Immature natural killer cell (primary cell): ENCODE measurements at places on chromosomes 12 and 14. TPM values are rescaled to one million over a fixed set of nuclear protein-coding genes. Genes with fewer than 3 reads are reported as not detected.

GRCh38 chr12:31474751-31475150 is 116.2 kb downstream of the DENND5B start:
- no peaks in the 10 kb centered on the region for H3K36me3 ChIP-seq
- H3K4me3 ChIP-seq: no peak overlapping the region
- no peaks in the 10 kb centered on the region for H3K4me1 ChIP-seq
- no peaks in the 10 kb centered on the region for H3K27me3 ChIP-seq
- no peak overlapping the region for H3K27ac ChIP-seq

Gene CKAP4
- polyA plus RNA-seq: 0.65 TPM

DNA sequence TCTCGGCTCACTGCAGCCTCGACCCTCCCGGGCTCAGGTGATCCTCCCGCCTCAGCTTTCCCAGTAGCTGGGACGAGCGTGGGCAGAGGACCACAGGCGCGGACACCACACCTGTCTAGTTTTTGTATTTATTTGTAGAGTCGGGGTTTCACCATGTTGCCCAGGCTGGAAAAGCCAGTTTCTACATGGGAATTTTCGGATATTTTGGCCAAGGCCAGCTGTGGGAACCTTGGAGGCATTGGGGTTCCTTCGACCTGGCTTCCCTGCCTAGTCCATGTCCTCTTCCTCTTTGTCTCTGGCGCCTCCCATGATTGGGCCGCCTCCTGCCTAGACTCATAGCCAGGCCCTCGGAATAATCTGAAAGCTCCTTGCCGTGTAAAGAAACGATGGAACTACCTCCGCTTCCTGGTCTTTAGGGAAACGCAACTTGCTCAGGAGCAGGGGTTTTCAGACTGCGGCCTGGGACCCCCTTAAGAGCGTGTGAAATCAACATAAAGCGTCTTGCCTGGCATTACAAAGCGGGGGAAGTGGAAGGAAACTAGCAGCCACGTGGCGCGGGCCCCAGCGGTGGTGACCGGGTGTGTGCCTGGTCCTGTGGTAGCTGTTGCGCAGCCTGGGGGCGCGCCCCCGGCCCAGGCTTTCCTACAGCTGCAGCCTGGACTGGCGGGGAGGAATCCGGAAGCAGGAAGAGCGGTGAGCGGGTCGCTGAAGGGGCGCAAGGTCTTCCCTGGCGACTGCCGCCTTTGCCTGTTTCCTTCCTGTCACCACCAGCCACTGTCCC is 1.4 kb upstream of the HSP90AA1 start:
- peaks cover 32% of the 10 kb centered on the region for H3K27me3 ChIP-seq
- H3K36me3 ChIP-seq: peaks cover 11% of the 10 kb centered on the region
- peak; percentile 43 for DNase-seq
- peaks cover 54% of the 10 kb centered on the region for H3K4me1 ChIP-seq

Gene ZC2HC1C
- not detected for polyA plus RNA-seq

- no peak for DNase-seq
- H3K4me1 ChIP-seq: no peaks in the 10 kb centered on the region
Measured at GRCh38 chr14:93536945-93537344, 106.2 kb downstream of the UNC79 start.

DNA sequence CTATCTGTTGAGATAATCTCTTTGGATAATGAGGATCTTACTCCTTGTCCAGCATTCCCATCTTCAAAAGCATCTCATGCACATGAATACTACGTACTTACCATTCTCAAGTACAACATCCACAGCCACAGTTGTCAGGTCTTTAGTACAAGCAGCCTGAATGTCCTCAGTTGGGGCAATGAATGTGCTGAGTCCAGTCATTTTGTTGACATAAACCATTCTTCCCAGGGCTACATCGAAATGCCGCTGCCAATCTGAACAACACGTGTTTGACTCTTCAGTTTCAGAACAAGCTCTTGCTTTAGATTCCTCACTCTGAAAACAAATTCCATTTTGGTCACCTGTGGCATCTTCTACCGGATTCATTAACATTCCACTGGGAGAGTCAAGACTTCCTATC is 5.0 kb downstream of the MLH3 start:
- peaks cover 4% of the 10 kb centered on the region for H3K36me3 ChIP-seq
- H3K27me3 ChIP-seq: peaks cover 1% of the 10 kb centered on the region
- peaks cover 17% of the 10 kb centered on the region for H3K4me1 ChIP-seq
- H3K27ac ChIP-seq: no peak overlapping the region
- no peak overlapping the region for H3K4me3 ChIP-seq
